ENCODE measurements at places on chromosomes 6 and 20. TPM values are rescaled to one million over a fixed set of nuclear protein-coding genes. Genes with fewer than 3 reads are reported as not detected.

- no peak for DNase-seq
These were observed 43.0 kb downstream of the MRS2 start for GRCh38 chr6:24445704-24446103.

DNA sequence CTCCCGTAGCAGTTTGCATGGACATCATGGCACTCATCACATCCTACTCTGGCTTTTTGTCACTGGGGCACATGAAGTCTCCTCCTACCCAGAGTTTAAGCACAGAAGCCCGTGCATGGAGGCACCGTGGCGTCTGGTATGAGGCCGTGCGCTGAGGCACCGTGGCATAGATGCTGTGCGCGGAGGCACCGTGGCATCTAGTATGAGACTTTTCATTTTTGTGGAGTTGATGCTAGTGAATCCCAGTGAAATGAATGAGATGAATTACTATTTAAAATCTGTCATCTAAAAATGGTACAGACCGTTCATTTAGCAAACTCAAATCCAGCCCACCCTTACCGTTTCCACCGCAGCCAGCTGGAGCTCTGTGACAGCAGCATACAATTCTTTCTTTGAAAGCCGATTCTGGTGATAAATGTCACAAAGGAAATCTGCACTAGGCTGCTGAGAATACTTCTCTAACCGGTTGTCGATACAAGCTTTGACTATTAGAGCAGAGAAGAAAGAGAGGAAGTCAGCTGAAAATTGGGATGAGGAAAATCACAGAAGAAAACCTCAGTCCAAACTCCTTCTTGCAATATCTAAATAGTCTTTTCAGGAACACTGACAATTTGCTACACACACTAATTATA, 11.3 kb downstream of the CYP24A1 start:
- DNase-seq, result no peak

DNA sequence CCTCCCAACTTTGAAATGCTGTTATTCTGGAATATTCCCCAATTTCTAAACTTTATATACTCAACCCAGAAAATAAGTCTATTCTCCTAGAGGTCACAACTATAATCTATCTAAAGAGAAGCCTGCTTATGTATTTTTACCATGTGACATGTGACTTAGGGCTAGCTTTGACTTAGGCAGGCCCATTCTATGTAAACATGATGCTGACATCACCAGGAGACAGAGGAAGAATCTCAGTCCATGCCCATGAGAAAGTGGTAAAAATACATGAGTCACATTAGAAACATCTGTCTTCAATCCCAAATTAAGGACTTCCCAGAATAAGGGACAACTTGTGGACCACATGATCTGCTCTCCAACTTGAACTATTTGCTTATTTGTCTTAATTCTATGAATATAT, 113.6 kb upstream of the ID4 start:
- no peak for DNase-seq

DNA sequence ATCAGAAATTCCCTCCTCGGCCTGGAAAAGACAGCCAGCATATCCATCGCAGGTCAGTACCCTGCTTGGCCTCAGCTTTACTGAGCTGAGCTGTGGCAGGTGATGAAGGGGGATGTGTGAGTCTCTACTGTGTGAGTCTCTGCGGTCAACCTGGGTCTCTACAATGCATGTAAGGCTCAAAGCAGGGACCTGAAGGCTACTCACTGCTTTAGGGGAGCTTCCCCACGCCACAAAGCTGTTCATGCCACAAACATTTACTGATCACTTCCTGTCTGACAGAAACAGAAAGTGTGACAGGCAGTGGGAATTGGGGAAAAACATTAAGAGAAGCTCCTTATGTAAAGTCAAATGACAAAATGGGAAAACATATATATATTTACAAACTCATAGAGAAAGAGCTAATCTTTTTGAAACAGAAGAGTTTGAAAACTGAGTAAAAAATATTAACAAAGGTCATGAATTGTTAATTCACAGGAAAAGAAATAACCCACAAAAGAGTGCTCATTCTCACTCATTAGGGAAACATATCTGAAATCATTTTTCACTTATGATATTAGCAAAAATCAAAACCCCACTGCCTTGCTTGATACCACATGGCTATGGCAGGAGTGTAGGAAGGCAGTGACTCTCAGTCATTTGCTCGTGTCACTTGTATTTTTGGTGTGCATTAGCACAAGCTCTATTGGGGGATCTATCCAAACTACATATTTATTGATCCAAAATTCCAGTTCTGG, 5.8 kb downstream of the BTN3A3 start:
- no peak for DNase-seq

DNA sequence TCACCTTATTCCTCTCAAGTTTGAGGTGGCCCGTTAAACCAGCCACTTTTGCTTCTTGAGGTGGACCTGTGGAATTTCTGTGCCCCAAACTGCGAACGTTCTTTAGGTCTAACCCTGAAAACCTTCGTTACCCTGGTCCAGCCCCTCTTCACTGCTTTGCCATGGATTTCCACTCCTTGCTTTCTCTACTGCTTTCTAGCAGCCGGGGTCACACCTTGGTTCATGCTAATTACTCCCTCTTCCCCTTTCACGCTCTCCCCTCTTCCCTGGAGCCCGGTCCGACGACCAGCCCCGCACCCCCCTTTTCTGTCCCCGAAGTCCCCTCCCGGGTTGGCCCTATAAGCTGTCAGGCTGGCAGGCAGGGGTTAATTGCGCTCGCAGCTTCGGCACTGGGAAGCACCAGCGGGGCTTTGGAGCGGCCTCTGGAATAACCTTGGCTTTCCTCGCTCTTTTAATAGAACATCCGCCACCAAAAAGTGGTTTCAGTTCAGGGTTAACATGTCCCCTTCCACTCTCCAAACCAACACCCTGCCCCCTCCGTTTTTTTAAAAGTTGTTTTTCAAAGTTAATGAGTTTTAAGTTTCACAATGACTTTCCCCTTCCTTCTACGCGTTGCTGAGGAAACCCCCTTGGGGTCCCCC, 1.4 kb upstream of the HIVEP1 start:
- DNase-seq, result peak; percentile 91

DNA sequence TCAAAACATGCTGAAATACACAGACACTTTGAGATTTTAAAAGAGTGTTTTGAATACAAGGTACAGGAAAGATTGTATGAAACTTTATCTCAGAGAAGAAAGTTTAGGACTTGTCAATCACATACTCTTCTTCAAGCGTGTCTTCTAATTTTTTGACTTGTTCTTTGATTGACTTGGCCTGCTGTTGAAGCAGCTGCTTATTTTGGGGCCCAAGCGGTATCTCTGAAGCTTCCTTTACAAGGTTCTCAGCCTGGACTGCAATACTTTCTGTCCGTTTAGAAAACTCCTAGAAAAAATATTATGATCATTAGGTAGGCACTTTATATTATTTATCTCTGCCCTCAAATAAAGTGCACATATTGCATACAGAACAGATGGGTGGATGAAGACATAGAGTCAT, 201.3 kb downstream of the SYNE1 start:
- DNase-seq, result peak; percentile 23

DNA sequence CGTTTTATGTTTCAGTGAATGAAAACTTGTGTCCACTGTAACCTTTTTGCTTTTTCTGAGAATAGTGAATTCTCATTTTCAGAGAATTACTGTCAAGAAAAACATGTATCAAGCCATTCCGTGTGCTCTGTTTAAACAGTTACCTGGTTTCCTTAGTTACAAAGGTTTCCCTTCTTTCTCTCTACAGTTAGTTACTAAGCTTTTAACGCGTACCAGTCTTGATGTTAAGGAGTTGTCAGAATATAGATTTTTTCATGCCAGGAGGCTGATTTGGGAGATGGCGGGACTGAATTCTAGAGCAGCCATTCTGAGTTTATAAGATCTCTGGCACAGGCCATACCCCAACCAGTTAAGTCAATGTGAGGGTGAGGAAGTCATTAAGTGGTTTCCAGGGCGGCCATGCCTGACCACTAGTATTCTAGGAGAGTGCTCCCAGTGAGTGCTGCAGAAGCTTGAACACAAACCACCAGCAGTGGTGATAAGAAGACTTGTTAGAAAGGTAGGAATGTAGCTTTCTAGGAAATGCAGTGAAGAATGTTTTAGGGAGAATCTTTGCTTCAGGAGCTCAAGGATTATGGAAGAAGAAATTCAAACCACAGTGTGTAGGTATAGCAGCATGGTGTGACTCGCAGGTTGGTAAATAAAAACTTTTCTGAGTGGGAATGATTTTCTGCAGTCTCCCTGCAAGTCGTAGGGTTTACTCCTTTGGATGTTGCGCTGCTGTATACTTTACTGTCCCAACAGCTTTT, 112.9 kb downstream of the JARID2 start:
- DNase-seq, result no peak

- DNase-seq, result no peak
These were observed 38.0 kb upstream of the APCDD1L start for GRCh38 chr20:58553166-58553696.

DNA sequence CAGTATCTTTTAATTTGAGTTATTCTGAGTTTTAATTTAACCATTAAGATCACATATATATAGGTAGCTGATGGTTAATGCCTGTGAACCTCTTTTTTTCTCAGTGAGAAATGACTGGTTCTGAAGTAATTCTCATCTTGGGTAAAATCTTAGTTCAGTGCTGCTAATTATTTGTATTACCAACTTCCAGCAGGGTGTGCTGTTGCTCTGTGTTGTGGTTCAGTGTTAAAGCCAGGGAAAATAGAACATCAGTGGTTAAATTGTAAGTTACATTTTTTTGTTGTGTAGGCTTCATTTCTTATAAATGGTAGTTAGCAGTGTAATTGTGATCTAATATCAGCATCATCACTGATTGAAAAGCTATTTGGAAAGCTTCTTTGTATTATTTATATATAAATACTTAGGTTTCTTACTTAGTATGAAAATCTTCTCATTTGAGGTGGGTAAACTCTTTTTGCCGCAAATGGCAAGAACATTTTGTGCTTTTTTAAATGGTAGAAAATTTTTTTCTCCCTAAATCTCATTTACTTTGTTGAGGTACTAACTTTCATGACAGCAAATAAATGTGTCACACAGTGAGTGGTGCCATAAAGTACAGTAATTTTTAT, 43.7 kb downstream of the CDC5L start:
- DNase-seq, result peak; percentile 82

- DNase-seq, result peak; percentile 59
These were observed 47.0 kb downstream of the PRL start for GRCh38 chr6:22249711-22250350.

GRCh38 chr6:26415791-26416190, 13.7 kb downstream of the BTN3A1 start:
- no peak for DNase-seq

- no peak for DNase-seq
These were observed 239.2 kb upstream of the TAB2 start for GRCh38 chr6:149078211-149078782.

DNA sequence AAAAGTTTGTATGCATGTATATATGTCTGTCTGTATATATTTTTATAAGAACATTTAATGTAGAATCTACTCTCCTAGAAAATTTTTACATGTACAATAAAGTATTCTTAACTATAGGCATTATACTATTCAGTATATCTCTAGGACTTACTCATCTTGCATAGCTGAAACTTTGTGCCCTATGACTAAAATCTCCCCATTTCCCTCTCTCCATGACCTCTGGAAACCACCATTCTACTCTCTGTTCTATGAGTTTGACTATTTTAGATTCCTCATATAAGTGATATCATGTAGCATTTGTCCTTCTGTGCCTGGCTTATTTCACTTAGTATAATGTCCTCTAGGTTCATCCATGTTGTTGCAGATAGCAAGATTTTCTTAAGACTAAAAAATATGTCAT, 205.1 kb upstream of the SMLR1 start:
- no peak for DNase-seq

- DNase-seq, result no peak
These were observed 184.4 kb downstream of the GJA10 start for GRCh38 chr6:90078513-90079289.

GRCh38 chr6:134962421-134962820, 12.5 kb upstream of the ALDH8A1 start:
- DNase-seq, result no peak

GRCh38 chr20:19913927-19914614, 103.1 kb upstream of the NAA20 start:
- no peak for DNase-seq

GRCh38 chr6:34055223-34055933, 90.5 kb downstream of the GRM4 start:
- peak; percentile 77 for DNase-seq

DNA sequence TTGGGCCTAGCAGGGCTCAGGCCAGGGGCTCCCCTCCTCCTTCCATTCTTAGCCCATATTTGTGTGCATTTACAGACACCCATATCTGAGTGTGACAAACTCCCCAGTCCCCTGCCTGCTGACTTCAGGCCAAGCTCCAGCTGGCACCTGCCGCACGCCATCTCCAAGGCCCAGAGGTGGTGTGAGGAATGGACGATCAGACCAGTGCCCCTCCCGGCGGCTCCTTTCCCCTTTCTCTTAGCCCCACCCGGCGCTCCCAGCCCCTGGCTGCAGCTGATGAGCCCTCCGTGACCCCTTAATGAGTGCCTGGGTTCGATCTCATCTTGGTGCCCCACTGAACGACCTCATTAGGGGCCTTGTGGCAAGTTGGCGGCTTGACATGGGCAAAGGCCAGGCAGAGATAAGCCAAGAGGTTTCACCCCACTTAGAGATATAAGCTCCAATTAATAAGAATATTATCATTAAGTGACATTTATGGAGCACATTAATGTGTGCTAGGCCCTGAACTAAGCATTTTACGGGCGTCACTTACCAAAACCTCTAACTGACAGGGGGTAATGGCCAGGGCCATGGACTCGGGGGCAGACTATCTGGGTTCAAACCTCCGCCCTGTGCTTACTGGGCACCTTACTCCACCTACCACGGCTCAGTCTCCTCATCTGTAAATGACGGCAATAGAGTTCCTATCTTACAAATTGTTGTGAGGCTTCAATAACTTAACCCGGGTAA, 17.5 kb downstream of the ADA start:
- no peak for DNase-seq

GRCh38 chr20:4014031-4014474, 1.3 kb downstream of the RNF24 start:
- DNase-seq, result peak; percentile 85

NDUFAF4 gene
- total RNA-seq, result 31.0 TPM

TUBB2B gene
- 87.5 TPM for total RNA-seq

PDYN gene
- not detected for total RNA-seq

BPIFA3 gene
- not detected for total RNA-seq

FAM83C gene
- total RNA-seq, result 2.2 TPM

SULF2 gene
- 68.0 TPM for total RNA-seq

ARMC2 gene
- total RNA-seq, result 2.8 TPM

MATN4 gene
- total RNA-seq, result 1.1 TPM

HLA-DRB1 gene
- total RNA-seq, result 12.9 TPM

SEMG1 gene
- total RNA-seq, result not detected

HLA-DQA1 gene
- not detected for total RNA-seq
